ENCODE measurements at places on chromosomes 2 and 18.

DNA sequence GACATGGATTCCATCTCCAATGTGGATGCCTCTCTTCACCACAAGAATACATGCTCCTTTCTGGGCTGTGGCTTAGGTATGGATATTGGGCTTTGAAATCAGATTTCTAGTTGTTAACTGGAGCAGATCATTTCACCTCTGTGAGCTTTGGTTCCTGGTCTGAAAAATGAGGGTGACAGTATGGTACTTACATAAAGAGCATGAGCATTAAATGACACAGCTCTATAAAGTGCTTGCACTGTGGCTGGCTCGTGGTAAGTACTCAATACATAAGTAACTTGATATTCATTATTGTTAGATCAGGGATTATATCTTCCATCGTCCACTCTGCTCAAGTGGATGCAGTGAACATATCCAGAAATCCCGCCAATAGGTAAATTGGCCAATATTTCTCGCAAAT is 33.4 kb downstream of the ARHGAP25 start:
- no peak for DNase-seq

GRCh38 chr2:1770566-1771380 is 26.5 kb upstream of the PXDN start:
- no peak for DNase-seq

DNA sequence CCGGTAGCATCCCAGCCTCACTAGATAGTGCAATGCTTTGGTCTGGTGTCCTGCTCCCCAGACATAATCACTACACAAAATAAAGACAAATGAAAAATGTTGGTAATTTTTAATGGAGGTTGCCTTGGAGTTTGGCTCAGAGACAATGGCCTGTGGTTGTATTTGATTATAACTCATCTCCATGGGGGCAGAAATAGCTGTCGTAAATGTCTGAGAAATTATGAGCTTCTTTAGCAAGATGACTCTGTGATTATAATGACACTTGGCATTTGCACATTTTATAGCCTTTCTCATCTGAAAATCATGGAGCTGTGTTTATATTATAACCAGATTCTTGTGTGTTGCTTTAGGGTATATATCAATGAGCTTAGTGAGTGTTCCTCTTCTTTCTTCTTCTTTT is 1779.7 kb upstream of the CELF4 start:
- no peak for DNase-seq

DNA sequence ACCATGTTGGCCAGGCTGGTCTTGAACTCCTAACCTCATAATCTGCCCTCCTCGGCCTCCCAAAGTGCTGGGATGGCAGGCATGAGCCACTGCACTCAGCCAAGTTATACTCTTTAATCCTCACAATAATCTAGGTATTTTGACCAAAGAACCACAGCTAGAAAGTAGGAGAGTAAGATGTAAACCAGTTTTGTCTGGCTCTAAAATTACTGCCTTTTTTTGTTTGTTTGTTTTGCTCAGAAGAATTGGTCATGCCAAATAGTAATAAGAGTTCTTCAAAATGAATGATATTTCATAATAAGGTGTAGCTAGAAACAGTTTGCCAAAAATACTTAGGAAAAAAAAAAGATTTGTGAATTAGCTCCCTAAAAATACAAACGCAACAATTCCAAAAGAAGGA is 36.7 kb downstream of the SCN2A start:
- no peak for DNase-seq

GRCh38 chr2:30763151-30763660 is 44.0 kb downstream of the CAPN13 start:
- no peak for DNase-seq

DNA sequence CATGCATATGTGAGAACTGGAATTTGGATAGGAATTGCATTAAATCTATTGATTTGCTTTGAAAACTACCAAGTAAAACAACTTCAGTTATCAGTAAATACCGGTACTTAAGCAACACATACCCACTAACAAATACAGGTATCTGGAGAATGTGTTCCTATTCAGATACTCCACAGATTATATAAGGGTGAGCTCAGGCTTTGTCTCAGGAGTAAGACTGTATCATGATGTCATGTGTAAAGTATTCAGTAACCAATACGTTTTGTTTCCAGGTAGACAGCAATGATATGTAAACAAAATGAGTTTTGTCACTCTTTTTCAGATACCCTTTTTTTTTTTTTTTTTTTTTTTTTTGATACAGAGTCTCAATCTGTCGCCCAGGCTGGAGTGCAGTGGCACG is 74.8 kb downstream of the DSC3 start:
- no peak for DNase-seq

GRCh38 chr2:156436497-156437085 is 412 bp downstream of the GPD2 start:
- DNase-seq: no peak

DNA sequence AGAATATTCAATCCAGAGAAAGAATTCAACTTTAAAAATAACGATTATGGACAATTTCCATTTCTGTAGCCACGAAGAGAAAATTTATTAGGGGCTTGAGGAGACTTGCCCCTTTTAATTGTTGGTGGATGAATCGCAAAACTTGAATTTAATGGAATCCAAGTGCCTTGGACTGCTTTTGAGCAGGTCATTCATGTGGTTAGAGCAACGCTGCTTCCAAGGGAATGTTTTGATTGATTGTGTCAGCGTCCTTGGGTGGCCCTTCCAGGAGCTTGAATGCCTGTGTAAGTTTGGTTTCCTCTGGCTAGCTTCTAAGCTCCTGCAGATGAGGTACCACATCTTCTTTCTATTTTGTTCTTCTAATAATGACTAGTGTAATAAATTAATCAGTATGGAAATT is 213.4 kb downstream of the LTBP1 start:
- DNase-seq: no peak

DNA sequence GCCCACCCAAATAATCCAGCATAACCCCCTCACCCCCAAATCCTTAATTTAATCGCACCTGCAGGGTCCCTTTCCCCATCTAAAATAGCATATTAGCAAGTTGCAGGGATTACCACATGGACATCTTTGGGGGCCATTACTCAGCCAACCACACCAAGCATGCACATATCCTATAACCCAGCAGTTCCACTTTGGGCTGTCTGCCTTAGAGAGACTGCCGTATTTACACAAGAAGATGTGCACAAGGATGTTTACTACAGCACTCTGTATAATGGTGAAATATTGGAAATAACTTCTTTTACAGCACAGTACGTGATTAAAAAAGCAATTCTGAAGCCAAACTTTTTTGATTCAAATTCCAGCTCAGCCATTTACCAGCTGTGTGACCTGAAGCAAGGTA is 17.3 kb upstream of the LDLRAD4 start:
- DNase-seq: no peak

DNA sequence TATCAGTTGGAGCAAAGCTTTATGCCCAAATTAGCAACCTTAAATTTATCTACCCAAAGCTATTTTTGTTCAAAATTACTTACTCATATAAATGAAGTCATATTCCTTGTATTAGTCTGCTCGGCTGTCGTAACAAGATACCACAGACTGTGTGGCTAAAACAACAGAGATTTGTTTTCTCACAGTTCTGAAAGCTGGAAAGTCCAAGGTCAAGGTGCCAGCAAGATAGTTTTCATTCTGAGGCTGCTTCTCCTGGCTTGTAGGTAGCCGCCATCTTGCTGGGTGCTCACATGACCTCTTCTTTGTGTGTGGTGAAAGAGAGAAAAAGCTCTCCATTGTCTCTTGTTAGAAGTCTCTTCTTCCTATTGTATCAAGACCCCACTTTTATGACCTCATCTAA is 15.7 kb upstream of the DPP10 start:
- no peak for DNase-seq

GRCh38 chr2:29855924-29856639 is 65.3 kb downstream of the ALK start:
- no peak for DNase-seq

GRCh38 chr18:30997223-30997622 is 45.3 kb downstream of the DSC3 start:
- DNase-seq: no peak

DNA sequence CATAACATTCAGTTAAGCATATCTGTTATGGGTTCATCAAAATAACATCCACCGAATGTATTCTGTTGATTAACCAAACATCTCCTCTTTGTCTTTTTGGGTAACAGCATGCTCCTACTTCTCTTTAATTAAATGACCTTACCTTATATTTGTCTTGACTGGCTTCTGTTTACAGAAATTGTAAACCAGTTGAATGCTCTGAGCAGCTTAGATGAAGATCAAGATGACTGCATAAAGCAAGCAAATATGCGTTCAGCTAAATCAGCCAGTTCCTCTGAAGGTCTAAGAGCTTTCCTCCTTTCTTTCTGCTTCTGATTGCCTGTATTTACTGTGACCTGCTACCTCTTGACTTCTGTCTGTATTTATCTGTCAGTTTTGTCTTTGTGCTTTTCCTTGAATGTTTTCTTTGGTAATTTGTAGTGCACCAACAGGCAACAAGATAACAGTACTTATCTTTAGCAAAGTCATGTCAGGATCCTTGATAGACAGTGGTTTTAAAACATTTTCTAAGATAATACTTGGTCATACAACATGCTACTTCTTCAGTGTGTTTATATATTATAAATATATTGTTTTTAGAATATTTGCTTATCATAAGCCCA is 152.8 kb downstream of the EHBP1 start:
- no peak for DNase-seq

GRCh38 chr2:237530472-237531433 is 35.6 kb upstream of the PRLH start:
- DNase-seq: no peak

DNA sequence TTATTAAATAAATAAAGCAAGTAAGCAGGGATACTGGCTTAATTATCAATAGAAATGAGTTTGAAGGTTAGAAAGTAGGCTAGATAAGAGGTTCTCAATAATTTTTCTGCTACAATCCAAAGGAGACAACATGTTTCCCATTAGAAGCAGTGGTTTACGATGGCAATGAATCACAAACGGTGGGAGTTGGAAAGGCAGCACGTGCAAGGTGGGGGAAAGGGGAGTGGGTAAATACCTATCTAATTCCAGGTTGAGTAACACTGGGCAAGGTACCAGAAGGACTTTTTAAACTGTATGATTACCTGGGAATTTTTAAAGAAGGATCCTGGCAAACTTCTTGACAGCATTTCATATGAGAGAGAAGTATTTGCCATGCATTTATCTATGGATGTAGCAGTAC is 289.9 kb downstream of the NBAS start:
- no peak for DNase-seq

DNA sequence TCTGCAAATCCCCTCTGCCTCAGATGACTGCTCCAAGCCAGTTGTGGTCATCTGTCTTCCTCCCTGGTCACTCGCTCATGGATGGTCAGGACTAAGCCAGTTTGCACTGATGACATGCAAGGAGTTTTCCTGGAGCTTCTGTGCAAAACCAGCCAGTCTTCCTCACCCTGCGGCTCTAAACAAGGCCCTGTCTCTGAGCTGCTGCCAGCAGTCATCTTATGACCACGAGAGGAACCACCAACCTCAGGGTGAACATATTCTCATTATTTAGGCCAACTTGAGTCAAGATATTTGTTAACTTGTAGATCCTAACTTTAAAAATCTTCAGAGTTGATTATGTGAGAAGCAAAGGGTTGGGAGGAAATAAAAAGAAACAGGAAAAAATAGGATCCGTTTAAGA is 119.9 kb upstream of the CAB39 start:
- DNase-seq: no peak

DNA sequence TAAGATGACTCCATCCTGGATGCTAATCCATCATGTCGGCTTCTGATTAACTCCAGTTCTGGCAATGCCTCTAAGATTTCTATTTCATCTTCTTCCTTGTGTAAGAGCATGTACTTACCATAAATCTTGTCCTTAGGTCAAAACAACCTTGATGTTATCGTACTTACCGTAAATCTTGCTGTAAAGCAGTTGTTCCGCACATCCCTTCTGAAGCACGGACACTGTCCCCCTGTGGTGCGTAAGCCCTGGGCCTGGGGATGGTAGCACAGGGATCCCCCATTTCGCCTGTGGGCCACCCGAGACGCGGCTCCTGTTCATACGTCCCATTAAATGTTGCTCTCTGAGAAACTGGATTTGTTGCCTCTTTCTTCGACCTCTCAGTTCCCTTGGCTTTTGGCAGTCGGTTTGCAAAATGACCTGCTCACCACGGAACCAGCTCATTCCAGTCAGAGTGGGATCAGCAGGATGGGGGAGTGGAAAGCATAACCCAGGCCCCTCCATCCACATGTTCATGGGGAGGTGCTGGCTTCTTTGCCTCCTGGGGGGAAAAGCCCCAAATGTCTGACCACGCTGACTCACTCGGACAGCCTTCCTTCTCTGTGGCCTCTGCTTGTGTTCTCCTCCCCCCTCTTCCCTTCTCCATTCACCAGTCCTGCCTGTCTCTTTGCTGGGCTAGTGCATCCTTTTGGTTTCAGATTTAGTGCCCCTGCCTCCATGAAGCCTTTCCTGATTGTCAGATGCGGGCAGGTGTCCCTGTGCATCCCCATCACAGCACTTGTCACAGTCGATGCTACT is 49.9 kb downstream of the RAB31 start:
- DNase-seq: peak; percentile 55

DNA sequence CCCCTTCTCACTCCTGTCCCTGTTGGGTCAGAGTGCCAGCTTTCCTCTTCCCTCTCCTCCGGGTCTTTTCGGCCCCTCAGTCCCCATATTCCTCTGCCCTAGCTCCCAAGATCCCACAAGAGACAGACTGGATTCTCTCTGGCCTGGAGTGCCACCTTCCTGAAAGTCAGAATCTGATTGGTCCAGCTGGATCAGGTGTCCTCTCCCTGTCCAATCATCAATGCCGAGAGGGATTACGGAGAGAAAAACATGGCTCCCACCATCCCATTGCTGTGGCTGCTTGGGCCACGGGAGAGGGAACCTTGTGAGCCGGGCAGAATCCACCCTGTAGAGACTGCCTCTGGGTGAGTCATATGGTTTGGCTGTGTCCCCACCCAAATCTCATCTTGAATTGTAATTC is 2.7 kb upstream of the MROH2A start:
- DNase-seq: no peak

DNA sequence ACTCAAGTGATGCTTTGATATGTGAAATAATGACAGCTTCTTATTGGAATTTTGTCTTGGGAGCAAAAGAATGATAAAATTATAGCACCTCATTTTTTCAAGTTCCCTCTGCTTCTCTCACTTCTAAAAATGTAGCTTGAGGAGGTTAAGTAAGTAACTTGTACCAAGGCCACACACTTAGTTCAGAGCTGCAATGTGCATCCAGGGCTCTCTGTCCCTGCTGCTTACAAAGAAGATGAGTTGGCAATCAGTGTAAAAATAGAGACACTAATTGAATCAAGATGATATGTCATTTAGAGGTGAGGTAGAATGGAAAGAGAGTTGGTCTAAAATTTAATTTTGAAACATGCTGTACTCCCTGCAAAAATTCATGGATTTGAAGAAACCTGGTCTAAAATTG is 312.0 kb upstream of the TNP1 start:
- DNase-seq: no peak
